ENCODE measurements at places on chromosomes 6 and 20.

DNA sequence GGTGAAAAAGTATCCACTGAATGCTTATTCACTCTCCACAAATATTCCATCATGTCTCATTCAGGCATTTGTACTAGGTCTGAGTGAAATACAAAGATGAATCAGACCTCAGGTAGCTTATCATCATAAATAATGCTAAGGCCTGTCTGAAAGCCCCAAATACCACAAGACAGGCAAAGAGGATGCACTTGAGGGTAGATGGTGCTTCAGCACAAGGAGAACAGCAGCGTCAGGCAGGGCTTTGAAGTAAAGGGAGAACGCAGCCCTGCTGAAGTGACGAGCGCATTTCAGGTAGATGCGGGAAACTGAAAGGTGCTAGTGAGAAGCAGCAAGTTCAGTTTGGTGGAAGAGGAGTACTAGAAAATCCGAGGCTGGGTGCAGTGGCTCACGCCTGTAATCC lies 38.7 kb downstream of the MAP3K5 start:
- DNase-seq, result no peak

DNA sequence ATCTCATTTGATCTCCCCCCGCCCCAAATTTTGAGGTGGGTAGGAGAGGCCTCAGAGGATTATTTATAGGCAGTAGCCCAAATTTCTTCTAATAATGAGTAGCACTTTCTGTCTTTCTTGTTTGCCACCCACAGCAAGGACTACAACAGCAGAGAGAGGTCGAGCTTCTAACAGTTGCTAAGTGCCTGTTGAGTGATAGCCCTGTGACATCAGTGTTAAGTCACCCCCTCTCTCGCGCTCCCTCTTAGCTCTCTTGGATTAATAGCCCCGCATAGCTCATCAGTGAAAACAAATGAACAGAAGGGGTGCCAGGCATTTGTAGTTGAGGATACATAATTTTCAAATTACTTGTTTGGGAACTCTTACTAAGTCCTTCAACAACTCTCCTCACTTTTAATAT lies 3.5 kb downstream of the ANKRD60 start:
- DNase-seq, result peak; percentile 31

- DNase-seq, result no peak
Measured at GRCh38 chr6:157133856-157134255, 189.5 kb downstream of the TMEM242 start.

DNA sequence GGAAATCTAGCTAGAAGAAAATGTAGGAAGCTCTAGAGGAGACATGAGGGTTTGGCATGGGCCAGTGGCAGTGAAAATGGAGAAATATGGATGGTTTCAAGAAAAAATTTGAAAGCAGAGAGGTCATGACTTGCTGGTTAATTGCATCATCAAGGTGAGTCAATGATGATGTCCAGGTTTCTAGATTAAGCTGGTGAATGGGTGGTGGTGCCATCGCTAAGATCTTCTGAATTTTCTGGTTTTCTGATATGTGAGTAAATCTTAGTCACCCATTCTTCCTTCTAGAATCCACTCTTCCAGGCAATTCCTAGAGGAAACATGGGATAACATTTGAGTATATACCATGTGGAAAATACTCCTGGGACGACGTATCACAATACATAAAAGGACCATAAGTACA lies 25.0 kb downstream of the SH3BGRL2 start:
- no peak for DNase-seq

DNA sequence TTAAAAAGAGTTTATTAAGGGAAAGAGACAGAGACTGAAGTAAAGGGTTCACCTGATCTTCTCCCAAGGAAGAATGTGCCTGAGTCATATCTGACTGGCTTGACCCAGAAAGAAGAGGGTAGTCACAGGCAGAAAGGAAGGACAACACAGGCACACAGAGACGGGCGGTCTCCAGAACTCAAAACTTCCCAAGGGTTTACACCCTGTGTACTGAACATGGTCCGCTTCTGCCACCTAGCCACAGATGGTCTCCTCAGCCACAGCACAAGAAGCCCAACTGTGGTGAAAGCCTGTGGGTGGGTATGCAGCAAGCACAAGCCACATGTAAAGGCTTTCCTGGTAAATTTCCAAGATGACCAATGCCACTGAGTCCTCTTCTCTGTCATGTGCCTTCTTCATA lies 17.2 kb downstream of the UNC5CL start:
- DNase-seq, result peak; percentile 72

DNA sequence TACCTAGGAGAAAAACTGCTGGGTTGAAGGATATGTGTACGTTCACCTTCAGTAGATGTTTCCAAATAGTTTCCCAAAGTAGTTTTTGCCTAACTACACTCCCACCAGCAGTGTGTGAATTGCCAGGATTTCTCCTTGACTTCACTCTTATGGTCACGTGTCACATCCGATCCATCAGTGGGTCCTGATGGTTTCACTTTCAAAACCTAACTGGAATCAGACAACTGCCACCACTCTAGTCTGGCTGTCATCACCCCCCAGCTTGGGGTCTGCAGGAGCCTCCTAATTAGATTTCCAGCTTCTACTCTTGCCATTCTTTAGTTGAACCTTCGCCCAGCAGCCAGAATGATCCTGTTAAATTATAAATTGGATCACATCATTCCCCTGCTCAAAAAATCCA lies 8.5 kb upstream of the SLC12A5 start:
- no peak for DNase-seq

GRCh38 chr20:13085275-13085674 lies 76.5 kb downstream of the SPTLC3 start:
- DNase-seq, result no peak

- peak; percentile 51 for DNase-seq
Measured at GRCh38 chr6:160141001-160141726, 19.5 kb downstream of the SLC22A1 start.

- no peak for DNase-seq
Measured at GRCh38 chr20:53319716-53320115, 273.9 kb downstream of the ZNF217 start.

GRCh38 chr20:51862796-51863195 lies 60.5 kb upstream of the SALL4 start:
- peak; percentile 44 for DNase-seq

DNA sequence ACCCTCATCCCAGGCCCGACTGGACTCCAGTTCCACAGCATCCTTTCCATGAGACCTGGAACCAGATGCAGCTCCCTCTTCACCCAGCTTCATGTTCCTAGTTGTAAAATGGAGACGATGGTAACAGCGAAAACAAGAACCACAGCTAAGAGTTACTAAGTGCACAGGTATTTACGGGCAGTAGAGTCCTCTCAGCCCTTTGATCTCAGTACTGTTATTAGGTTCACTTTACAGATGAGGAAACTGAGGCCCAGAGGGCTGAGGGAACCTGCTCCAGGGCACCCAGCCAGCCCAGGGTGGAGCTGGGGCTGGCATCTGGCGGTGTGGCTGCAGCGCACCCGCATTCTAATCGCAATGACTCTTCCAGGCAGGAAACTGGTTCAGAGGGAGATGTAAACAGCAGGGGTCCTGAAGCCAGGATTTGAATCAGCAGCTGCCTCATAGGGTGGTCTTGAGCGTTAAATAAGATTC lies 858 bp downstream of the BCAS1 start:
- DNase-seq, result no peak

- DNase-seq, result no peak
Measured at GRCh38 chr20:63042448-63043071, 35.8 kb upstream of the BHLHE23 start.

DNA sequence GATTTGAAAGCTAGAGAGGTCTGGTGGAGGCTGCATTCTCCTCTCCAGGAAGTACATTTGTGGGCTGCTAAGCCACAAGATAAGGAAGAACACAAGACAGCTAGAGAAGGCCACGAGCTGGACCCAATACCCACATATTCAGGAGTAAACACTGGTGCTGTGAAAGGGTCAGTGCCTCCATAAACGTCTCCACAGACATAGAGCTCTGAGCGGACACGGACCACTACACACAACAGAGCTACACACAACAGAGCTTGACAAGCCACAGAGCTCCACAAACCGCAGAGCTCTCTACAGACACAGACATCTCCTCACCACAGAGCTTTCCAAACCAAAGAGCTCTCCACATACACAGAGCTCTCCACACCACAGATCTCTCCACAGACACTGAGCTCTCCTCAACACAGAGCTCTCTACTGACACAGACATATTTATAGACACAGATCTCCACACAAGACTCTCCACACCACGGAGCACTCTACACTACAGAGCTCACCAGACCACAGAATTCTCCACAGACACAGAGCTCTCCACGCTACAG lies 51.9 kb downstream of the ERMARD start:
- no peak for DNase-seq

DNA sequence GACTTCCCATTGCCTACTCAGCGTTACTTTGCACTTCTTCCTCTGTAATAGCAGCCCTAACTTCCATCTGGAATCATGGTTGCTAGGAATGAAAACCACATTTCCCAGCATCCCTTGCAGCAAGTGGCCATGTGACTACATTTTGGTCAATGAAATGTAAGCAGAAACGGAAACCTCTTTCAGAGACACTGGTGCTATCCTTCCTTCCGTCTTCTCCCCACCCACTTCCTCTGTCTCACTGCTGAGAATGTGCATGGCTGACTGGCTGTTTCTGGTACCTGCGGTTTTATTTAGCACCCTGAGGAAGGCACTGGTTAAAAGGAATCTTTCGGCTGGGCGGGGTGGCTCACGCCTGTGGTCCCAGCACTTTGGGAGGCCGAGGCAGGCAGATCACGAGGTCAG lies 107.4 kb downstream of the SCML4 start:
- no peak for DNase-seq

DNA sequence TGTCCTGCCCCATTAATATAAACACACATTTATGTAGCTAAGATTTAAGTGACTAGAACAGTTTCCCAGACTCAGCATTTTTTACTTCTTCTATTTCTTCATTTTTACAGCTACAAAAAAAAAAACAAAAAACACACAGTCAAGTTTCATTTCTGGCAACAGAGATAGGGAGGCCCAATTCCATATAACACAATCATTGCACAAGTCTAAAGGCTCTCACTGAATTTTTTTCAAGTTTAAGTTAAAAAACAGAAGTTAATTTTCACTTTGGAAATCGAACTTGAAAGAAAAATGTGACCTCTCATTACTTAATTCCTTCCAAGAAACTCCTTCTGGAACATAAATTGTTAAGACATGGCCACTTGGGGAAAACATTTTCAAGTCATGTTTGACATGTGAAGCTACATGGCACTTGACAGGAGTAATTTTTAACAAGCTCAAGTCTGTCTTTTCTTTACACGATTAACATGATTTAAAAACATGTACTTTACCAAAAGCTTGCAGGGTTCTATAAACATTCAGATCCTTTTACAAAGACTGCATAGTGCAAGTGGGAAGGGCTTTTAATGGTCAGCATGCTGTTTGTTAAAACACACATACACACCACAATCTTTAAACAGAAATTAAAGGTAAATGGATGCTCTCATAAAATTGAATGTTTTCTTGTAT lies 100.1 kb upstream of the CCDC28A start:
- no peak for DNase-seq
